CD4-positive, alpha-beta memory T cell (primary cell): ENCODE measurements at places on chromosomes 7 and 10.

GRCh38 chr7:29363636-29364425 is 169.3 kb downstream of the CHN2 start:
- DNase-seq: no peak

- DNase-seq: no peak
Observed at GRCh38 chr7:978416-979091, 3.2 kb upstream of the COX19 start.

DNA sequence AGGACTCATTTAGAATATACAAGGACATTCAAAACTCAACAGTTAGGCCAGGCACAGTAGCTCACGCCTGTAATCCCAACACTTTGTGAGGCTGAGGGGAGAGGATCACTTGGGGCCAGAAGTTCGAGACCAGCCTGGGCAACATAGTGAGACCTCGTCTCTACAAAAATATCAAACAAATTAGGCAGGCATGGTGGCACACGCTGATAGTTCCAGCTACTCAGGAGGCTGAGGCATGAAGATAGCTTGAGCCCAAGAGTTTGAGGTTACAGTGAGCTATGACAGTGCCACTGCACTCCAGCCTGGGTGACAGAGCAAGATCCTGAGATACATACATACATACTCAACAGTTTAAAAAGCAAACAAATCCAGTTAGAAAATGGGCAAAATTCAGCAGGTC is 44.9 kb downstream of the GNA12 start:
- no peak for DNase-seq

DNA sequence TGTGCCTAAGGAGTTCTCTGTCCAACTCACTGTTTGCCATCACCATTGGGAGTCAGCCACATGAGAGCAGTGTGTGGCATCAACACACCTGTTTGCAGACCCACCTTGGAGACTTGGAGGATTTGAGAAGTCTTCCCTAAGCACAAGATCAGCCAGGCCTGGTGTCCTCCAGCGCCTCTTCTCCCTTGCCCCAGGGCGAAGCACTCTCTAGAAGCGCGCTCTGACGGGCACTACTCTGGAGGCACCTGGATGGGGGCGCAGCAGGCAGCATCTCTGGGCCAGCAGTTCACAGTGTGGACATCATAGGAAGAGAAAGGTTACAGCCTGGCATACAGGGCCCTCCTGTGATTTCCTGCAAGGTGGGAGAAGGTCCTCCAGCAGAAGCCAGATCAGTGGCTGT is 289.3 kb downstream of the CELF2 start:
- DNase-seq: no peak

DNA sequence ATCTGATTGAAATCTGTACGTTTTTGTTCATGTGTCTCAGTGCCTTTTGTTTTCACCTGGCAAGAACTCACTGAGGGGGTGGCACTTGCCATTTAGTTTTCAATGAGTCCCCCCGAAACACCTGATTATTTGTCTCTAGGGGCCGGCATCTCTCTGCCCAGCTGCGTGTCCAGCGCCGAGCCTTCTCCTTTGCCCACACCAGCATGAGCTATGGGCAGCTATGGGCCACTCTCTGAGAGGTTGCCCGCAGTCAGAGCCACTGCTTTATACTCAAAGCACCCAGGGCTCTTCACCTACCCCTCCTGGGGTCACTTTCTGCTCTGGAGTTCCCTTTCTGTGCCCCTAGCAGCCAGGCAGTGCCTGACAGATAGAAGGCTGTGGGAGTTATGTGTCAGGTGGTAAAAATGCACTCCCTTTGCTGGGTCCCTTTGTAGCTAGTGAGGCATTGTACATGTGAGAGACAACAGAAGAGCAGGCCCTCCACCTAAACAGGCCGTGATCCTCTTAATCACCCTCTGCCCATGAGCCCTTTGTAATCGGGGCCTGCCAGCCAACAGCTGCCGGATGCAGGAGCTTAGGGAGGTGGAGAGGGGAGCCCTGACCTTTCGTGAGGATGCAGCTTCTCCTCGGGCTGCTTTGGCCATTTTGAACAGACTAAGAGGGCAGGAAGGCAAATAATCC is 133.1 kb upstream of the NPS start:
- no peak for DNase-seq

DNA sequence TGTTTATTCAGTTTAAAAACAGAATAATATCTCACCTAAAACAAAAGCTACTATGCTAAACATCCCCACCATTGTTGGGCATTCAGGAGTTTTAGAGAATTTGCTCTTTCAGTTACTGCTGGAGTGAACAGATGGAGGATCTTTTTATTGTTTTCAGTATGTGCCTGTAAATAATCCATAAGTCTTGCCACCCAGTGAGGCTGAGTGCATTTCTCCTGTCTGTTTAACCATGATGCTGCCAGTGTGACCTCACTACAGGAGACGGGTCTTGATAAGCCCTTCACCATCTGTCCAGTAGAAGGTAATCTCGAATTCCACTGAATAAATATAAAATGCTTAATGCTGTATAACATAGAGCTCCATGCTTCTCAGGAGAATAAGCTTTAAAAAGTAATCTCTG is 430.9 kb downstream of the POM121L12 start:
- DNase-seq: no peak
